Thymus (tissue), 14 donors: ENCODE measurements at places on chromosomes 13 and 19. TPM values are rescaled to one million over a fixed set of nuclear protein-coding genes. Genes with fewer than 3 reads are reported as not detected.

DNA sequence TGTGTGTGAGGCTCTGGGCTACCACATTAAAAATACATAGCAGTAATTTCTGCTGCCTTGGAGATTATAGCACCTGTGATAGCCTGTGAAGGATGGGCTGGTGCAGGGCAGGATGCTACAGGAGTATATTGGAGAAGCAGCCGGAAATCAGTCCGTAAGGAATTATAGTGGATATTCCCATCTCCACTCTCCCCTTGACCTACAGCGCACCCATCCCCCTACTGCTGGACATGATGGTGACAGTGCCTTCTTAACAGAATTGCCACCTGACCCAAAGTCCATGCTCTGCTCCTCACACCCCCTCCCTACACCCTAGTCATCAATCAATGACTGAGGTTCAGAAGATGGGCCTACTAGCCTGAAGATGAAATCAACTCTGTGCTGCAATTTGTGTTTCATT lies 376.0 kb downstream of the GPC5 start:
- DNase-seq: no peak

- no peak for DNase-seq
Measured at GRCh38 chr19:8259922-8260247, 48.3 kb downstream of the CD320 start.

Gene OR1I1
- total RNA-seq: not detected

GRCh38 chr13:43269037-43269481 lies 245.7 kb downstream of the DNAJC15 start:
- DNase-seq: no peak

Gene CCDC8
- total RNA-seq: 10.3 TPM

- DNase-seq: no peak
Measured at GRCh38 chr13:94542917-94543316, 53.0 kb downstream of the TGDS start.

DNA sequence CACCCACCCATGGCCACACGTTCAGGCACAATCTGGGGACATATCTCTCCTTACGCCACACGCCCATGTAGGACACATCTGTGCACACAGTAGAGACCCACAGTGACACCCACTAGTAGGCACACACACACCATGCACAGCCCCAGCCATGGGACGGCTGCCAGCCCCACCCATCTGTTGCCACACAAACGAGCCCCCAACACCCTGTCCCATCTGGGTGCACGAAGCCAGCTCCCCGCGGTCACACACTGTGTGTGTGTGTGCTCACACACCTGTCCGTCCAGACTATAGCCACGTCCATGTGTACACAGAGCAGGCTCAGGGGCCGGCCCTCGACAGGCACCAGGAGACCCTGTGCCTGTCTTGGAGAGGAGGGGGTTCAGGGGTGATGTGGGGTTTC lies 10.6 kb downstream of the ERFL start:
- no peak for DNase-seq

Gene WDR88
- not detected for total RNA-seq

Gene CPB2
- 0.05 TPM for total RNA-seq

DNA sequence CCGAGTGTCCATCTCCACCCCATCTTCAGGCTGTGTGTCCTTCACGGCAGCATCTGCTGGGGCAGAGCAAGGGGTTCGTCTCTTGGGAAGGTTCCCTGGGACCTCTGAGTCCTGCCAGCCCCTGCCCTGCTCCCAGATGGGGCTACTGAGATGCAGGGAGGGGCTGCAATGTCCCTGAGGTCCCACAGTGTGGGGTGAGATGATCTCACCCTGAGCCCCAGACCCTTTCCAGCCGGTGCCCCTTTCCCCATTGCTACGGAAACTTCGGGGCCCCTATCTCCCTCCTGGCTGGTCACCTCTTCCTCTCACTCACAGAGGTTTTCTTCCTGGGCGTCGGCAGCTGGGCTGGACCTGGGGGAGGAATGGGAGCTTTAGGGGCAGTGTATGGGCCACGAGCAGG lies 5.0 kb downstream of the LILRB2 start:
- DNase-seq: no peak

- no peak for DNase-seq
Measured at GRCh38 chr13:97114651-97115050, 107.5 kb upstream of the MBNL2 start.

GRCh38 chr19:32870981-32871451 lies 1.4 kb upstream of the SLC7A9 start:
- DNase-seq: no peak

- DNase-seq: no peak
Measured at GRCh38 chr19:4376991-4377781, 23.2 kb downstream of the SH3GL1 start.

- DNase-seq: no peak
Measured at GRCh38 chr13:46668302-46668720, 115.3 kb downstream of the LRCH1 start.

DNA sequence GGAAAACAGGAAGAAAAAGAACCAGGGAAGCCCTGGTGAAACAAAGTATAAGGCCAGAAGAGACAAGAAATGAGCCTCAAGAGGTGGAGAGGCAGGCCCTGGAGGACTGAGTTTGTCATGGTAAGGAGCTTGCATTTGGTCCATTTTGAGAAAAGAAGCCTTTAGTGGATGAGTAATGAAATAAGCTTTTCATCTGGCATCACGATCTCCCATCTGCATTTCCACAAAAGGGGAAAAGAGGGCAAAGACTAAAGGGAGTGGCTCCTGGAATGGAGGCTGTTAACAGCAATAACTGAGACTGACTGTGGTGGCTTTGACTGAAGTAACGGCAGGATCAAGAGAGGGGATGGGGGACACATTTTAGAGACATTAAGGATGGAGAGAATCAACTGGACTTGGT lies 148.8 kb upstream of the NBEA start:
- DNase-seq: no peak

Gene RDH8
- total RNA-seq: not detected

Gene HSH2D
- 17.1 TPM for total RNA-seq

GRCh38 chr13:26340807-26341206 lies 86.9 kb downstream of the CDK8 start:
- no peak for DNase-seq

GRCh38 chr13:22828081-22828480 lies 352.7 kb upstream of the SGCG start:
- DNase-seq: no peak

GRCh38 chr13:44575741-44576350 lies at the start of gene TSC22D1:
Gene TSC22D1 (minus strand): TSS chr13:44576330. CDS start chr13:44576074, 256 bp downstream.
- peak; percentile 61 for DNase-seq

Gene ZNF571
- total RNA-seq: 5.2 TPM

- DNase-seq: peak; percentile 85
Measured at GRCh38 chr19:55178781-55179599, 1.1 kb downstream of the SYT5 start.

Gene PLIN4
- total RNA-seq: 0.19 TPM

DNA sequence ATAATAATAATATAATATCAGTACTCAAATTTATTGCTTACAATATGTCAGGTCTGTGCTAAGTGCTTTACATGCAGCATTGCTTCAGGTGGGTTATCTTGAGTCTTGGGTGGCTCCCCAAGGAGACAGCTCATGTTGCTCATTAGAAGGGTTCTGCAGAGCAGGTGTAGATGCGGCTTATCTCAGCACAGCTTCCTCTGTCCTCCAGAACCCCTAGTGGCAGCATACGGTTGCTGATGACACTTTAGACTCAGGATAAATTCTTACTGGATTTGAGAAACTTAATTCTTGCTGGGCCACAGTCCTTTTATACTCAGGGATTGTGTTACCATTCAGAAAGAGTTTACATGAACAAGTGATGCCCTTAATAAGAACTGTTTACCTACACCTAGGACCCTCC lies 8.9 kb downstream of the COG3 start:
- DNase-seq: no peak
